ENCODE measurements at places on chromosomes 1 and 21. TPM values are rescaled to one million over a fixed set of nuclear protein-coding genes. Genes with fewer than 3 reads are reported as not detected.
A peak's percentile ranks its signal among the peaks of the same experiment; 100 is the strongest.

The FMO4 gene
- 0.87 TPM for total RNA-seq

The TPTE gene
- 0.28 TPM for total RNA-seq

GRCh38 chr1:158020886-158021620, 27.6 kb downstream of the KIRREL1 start:
- DNase-seq, result no peak

DNA sequence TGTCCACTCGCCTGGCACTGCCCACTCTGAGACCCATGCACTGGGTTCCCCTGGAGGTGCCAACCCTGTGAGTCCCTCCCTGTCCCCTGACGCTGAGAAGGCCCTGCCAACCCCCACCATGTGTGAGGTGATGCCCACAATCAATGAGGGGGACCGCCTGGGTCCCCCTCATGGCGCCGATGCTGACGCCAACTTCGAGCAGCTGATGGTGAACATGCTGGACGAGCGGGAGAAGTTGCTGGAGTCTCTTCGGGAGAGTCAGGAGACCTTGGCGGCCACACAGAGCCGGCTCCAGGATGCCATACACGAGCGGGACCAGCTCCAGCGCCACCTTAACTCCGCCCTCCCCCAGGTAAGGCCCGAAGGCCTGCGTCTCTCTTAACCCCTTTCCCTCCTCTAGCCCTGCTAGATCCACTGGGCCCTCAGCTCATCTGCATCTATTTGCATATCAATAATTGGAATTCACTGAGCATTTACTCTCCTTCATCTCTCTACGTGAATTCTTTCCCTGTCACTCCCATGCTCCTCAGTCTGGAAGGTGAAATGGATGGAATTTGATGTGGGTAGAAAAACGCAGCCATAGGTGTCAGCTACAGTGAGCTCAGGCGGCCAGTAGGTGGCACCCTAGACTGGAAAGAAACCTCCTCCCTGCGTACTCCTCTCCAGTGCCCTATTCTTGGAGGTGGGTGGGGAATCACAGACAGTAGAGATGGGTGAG, 12.8 kb downstream of the PPFIA4 start:
- peak; percentile 90 for DNase-seq

DNA sequence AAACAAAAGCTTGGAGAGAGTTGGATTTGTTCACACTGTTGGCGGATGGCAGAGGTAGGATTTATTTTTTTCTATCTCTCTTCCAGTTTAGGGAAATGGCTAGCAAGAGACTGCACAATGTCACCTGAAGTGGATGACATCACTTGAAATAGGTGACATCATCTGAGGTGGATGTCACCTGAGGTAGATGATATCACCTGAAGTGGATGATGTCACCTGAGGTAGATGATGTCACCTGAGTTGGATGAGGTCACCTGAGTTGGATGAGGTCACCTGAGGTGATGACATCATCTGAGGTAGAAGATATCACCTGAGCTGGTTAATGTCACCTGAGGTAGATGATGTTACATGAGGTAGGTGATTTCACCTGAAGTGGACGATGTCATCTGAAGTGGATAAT, 413.4 kb downstream of the DSCAM start:
- no peak for DNase-seq

The DNAJC8 gene
- 127 TPM for total RNA-seq

Data from SJCRH30 (cell line).